Posterior vena cava (tissue), 2 donors: ENCODE measurements at places on chromosomes 6 and 20.

- no peak for DNase-seq
These were observed 138.0 kb upstream of the TBX18 start for GRCh38 chr6:84902354-84902928.

- DNase-seq, result no peak
These were observed 38.3 kb upstream of the HMGCLL1 start for GRCh38 chr6:55617272-55617671.

DNA sequence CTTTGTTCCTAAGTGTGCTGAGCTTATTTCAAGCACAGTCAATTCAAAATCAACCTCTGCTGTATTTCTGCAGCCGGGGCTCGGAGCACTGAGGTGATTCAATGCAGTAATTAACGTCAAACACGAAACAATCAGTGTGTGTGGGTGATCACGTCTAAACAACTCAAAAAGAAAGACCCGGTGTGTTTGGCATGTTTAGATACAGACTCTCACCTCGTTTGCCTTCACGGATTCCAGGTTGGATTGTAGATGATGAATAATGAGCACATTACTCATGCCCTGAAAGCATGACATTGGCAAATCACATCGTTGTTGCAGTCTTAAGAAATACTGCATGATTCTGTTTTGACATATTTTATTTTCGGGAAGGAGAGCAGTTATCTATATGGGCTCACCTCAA lies 231.0 kb downstream of the QKI start:
- no peak for DNase-seq

DNA sequence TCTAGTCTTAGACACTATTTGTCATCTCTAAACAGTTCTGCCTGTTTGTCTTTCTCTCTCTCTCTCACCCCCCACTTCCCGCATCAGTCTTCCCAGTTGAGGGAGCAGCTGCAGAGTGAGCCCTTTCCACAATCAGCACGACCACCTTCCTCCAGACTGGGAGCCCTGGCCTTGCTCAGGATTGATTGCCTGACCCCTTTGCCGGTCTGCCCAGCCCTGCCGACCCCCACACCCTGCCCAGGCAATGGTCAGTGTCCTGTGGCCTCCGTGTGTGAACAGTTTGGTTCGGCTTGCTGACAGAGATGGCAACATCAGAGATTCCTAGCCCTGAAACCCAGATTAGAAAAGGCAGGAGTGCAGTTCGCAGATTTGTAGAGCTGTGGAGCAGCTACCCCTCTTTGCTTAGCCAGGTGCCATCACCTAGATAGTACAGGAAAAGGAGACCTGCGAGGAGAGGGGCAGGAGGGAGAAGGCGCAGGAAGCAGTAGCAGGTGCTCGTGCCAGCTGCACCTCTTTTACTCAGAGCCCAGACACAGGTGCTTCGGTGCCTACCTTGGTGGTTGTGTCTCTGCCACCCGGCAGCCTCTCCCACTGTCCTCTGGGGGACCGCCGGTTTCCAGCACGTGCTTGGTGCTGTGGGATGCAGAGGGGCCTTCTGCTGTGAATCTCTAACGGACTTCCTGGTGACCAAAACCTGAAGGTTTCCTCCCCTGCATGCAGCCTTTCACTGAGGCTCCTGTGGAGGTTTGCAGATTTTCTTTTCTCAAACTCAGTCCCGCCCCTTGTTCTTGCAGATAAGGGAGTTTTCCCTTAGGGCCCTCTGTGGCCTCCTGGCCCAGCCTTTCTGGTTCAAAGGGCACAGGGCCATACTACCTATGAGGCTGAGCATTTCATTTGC lies 92.4 kb downstream of the SCML4 start:
- DNase-seq, result no peak
